Activated CD4-positive, CD25-positive, alpha-beta regulatory T cell treated with anti-CD3 and anti-CD28 coated beads, Interleukin-2, amount 50 U/mL, for 24 hours (primary cell): ENCODE measurements at places on chromosomes 12 and 14.

DNA sequence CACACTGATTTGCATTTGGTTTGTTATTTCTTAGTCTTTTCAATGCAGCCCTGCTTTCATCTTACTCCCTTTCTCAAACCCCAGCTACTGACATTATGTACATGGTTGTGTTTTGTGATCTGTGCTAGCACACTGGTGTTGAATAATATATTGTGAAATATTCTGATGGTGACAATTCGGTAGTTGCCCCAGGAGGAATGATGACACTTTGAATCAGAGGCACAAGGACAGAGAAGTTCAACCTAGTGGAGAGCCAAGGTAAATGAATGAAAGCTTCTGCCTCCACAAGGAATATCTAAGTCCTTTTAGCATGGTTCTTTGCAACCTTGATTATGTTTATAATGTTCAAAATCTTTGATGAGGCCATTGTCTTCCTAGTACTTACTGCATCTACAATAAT is 159.9 kb downstream of the PDE3A start:
- ATAC-seq = no peak

GRCh38 chr12:132294121-132295034 is 35.0 kb downstream of the GALNT9 start:
- ATAC-seq = no peak

- no peak for ATAC-seq
These were observed 65.8 kb downstream of the FOS start for GRCh38 chr14:75344411-75344810.

GRCh38 chr14:57462551-57462950 is 31.1 kb downstream of the CCDC198 start:
- ATAC-seq = no peak

- no peak for ATAC-seq
These were observed 20.8 kb downstream of the SUSD6 start for GRCh38 chr14:69632164-69632563.

GRCh38 chr12:2673966-2674810 is 120.6 kb upstream of the FKBP4 start:
- ATAC-seq = no peak

DNA sequence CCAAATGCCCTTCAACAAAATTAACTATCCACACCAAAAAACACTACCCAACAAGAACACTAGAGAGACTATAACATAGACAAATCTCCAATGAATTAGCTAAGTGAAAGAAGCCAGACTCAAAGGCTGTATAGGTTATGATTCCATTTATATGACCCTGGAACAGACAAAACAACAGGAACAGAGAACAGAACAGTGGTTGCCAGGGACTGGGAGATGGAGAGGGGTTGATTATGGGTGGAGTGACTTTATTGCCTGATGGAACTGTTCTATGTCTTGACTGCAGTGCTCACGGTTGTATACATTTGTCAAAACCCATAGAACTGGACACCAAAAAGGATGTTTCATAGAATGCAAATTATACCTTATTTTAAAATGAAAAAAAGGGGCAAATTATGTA is 14.9 kb downstream of the CATSPERB start:
- ATAC-seq = no peak
